ENCODE measurements at places on chromosomes 2 and 18.

DNA sequence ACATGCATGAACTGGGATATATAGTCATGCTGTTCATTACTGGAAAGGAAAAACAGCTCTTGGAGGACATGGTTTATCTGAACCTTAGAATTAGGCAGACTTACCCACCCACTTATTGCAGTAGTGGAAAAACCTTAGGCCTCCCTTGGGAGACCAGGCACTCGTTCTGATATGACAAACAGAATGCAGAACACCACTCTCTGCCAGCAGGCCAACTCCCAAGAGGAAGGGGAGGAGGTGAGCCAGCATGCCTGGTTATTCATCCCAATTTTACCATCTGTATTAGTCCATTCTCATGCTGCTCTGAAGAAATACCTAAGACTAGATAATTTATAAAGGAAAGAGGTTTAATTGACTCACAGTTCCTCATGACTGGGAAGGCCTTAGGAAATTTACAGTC lies 17.5 kb downstream of the C18orf63 start:
- DNase-seq: no peak

DNA sequence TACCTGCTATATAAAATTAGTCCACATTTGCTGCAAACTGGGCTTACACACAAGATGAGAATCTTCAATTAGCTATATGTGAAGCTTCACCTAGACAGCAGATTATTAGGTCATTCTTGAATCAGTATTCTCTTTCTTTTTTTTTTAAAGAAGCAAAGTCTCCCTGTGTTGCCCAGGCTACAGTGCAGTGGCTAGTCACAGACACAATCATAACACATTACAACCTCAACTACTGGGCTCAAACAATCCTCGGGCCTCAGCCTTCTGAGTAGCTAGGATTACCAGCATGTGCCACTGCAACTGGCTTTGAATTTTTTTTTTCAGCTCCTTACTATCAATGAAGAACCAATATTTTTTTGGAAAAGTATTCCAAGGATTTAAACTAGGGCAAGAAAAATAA lies 30.5 kb downstream of the OLA1 start:
- DNase-seq: no peak

DNA sequence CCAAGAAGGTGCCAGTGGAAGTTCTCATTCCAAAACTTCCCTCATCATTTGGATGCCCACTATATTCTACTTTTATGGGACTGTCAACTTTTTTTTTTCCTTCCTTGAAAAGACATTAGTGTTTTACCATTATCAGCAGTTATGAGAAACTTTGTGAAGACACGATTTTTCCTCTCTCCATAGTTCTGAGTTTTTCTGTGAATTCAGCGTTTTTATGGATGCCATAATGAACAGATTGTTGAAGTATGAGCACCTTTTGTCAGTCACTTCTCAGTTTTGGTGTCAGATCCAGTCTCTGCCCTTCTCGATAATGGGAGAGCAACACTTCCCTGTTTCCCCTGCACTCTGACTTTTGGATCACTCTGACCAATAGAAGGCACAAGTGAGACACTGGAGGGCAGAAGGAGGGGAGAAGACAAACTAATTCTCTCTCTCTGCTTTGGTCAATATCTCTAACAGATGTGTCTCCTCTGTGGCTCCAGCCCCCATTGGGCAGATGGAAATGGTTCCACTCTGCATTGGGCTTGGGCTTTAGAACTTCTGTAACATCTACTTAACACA lies 53.5 kb upstream of the FN1 start:
- DNase-seq: no peak

DNA sequence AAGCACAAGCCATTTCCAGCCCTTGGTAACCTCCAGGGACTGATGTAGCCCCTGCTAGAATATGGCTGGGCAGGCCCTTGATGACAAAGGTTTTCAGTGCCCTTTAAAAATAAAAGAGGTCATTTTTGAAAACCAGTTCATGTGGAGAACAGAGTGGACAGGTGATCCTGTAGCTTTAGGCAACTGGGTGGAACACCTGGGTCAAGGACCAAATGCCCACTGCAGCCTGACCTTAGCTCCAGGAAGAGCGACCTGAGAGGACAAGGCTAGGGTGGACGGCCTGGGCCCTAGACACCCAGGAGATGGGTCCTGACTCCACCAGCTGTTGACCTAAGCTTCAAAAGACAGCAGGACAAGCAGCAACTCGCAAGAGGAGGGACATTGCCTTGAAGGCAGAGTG lies 116.6 kb downstream of the LIPG start:
- no peak for DNase-seq

- DNase-seq: no peak
Measured at GRCh38 chr2:33859811-33860461, 260.8 kb upstream of the FAM98A start.
